NCI-H1694 (cell line): ENCODE measurements at places on chromosomes 4 and X.
A peak's percentile ranks its signal among the peaks of the same experiment; 100 is the strongest.

GRCh38 chrX:3548765-3549391 is 164.6 kb downstream of the PRKX start:
- DNase-seq, result peak; percentile 32

- DNase-seq, result no peak
Measured at GRCh38 chr4:148435654-148436406, 6.4 kb downstream of the NR3C2 start.

GRCh38 chrX:134426281-134426680 is 33.7 kb upstream of the HPRT1 start:
- no peak for DNase-seq

DNA sequence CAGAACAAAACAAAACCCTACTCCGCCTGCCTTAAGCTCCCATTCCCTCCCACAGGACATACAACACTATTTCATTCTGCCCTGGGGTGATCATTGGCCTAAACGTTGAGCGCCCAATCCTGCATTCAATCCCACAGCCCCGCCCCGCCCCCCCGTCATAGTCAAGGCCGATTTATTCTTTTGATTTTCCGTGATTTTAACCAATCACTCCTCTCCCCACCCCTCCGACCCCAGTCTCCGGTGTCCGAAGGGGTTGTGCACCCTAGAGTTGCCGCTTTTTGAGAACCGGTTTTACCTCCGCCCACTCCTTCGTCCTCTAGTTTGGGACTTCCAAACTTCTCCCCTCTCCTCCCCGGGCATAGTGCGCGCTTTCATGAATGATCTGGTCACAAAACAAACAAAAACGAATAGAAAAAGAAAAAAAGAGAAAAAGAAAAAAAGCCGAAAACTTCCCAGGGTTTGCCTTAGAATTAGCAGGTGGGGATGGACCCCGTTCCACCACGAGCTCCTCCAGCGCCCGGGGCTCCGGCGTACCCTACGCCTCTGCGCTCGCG is 446 bp upstream of the UBE2A start:
- DNase-seq, result no peak

GRCh38 chr4:173237152-173237551 is 68.5 kb downstream of the GALNT7 start:
- no peak for DNase-seq

DNA sequence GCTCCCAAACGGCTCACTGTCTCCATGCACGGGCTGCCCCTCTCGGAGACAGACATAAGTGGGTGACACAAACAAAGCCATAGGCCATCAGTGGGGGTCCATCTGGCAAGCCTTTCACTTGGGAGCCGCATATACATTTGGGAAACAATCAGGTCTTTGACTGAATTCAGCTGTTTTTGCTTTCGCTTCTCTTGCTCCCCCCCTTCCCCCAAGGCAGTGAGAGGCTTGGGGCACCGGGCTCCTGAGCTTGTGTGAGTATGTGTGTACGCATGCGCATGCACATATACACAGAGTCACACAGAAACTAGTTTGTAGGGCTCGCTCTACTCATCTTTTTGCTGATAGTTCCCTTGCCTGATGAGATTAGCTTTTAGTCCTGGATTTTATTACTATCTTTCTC is 284.4 kb downstream of the AFF2 start:
- no peak for DNase-seq

- DNase-seq, result no peak
Measured at GRCh38 chr4:73984736-73985527, 3.1 kb downstream of the PPBP start.

DNA sequence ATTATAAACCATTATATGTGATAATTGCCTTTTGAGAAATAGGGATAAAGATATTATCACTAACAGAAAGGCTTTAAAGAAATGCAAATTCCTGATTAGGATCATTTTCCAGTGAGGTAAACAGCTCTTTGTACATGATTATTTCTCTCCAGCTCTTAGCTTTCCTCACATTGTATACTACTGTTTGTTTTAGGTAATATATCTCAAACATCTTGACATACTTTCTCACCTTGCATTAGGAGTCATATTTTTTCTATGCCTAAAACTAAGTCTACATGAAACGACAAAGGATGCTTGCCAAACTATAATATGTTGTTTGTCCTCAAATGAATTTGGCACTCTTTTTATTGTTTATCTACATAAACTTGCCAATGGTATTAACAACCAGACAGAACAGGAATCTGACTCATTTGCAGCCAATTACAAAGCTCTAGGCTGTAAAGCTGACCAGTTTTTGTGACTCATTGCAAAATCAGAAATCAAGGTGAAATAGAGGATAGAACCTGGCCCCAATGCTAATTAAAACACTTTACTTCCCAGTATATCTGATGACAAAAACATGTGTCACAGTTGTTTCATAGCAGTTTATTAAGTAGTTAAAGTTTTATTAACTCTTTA is 107.0 kb downstream of the IQCM start:
- DNase-seq, result no peak

DNA sequence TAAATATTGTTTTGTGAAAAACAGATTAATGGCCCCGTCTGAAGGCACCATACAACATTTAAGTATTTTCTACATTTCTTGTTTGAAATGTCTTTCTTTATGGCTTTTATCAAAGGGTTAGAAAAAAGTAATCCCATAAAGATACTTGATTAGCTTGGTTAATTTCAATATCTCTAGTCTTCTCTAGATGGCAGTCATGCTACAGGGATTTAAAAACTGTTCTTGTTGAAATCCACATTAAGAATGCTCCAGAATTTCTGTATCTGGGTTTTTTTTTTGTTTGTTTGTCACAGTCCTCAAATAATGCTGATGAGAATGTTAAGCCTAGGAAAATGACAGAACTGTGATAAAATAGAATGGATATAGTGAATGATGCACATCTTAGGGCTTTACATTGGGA is 109.0 kb upstream of the AADAT start:
- no peak for DNase-seq

DNA sequence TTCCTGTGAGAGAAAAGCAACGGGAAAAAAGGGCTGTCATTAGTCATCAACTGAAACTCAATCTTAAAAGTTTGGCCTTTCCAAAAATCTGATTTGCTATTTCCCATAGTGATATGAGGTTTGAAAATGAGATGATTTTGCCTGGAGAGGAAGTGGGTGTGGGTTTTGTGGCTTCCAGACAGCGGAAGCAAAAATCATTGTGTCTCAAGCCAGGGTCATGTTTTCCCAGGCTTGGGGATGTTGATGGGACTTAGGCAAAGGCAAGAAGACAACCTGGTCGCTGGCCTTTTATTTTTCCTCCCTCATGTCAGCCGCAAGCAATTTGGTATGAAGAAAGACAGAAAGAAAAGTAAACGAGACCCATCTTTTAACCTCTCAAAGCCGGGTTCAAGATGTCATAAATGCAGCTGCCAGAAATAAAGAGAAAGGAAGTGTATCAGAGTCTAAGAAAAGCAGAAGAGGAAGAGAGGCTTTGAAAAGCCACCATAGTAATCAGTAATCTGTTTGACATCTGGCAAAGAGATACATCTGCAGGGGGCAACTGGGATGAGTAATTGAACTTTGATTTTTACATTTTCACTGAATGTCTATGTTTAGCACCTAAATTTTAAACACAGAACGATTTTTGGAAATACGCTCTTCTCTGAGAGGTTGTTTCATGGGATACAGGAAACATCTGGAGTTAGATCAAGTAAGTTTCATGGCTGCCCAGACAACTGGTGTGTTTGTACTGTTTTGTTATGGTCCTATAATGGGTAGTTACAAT is 521.6 kb upstream of the SLIT2 start:
- no peak for DNase-seq

DNA sequence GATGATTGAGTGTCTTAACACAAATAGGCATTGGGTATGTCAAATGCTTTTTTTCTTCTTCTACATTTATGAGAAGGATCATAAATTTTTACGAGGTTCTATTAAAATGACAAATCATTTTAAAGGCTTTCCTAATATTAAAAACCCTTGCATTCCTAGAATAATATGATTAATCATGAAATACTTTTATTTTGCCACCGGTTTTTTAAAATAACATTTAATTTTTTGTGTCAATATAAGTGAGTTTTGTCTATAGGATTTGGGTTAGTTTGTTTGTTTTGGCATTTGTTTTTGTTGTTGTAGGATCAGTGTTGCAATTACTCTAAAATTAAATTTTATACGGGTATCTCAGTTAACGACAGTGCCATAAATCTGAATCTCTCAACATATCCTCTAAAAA is 169.7 kb upstream of the STK26 start:
- DNase-seq, result no peak

DNA sequence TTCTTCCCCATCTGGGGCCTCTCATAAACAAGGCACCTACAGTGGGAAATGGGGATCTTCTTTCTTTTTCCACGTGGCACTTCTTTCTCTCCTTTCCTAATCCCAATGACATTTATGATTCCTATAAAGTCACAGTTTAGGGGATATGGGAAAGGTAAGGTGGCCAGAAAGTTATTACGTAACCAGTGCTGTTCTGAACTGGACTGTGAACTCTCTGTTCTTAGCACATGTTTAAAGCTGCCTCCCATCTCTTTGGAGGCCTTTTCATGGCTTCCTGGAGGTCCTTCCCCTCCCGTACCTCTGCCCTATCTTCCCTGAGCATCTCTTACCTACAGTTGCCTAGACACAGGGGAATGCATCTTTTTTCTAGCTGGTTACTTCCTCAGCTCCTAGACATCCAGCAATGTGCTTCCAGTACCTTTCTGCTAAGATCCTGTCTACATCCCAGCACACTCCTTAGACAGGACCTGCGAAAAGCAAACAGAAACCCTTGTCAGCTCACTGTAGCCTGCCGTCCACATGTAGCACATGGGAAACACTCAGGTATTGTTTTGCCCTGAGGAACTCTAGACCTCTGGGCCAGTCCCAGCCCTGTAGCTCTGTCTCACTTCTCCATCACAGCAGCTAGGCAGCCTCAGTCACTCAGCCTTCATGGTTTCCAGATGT is 195.4 kb downstream of the NWD2 start:
- DNase-seq, result no peak

DNA sequence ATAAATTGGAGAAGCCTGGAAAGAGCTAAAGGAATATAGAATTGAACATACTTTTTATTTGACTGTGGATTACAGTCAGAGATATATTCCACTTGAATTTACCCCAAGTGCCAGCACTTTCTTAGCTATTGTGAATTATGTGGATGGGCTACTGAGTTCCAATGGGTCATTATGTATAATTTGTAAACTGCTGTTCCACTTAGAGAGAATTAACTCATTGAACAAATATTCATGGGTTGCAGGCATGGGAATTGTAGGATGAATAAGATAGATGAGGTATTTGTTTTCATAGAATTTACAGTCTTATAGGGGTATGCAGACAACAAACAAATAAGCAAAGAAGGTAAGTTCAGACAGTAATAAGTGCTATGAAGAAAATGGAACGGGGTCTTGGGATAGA is 195.7 kb downstream of the SHROOM3 start:
- no peak for DNase-seq

- no peak for DNase-seq
Measured at GRCh38 chr4:13478707-13479106, 5.4 kb downstream of the RAB28 start.

- DNase-seq, result no peak
Measured at GRCh38 chrX:117743469-117744251, 372.9 kb downstream of the KLHL13 start.

- no peak for DNase-seq
Measured at GRCh38 chrX:135688137-135688536, 25.3 kb upstream of the CT45A1 start.

- DNase-seq, result no peak
Measured at GRCh38 chrX:113059714-113060113, 219.1 kb upstream of the AMOT start.

- no peak for DNase-seq
Measured at GRCh38 chr4:170079981-170080380, 9.8 kb downstream of the AADAT start.

DNA sequence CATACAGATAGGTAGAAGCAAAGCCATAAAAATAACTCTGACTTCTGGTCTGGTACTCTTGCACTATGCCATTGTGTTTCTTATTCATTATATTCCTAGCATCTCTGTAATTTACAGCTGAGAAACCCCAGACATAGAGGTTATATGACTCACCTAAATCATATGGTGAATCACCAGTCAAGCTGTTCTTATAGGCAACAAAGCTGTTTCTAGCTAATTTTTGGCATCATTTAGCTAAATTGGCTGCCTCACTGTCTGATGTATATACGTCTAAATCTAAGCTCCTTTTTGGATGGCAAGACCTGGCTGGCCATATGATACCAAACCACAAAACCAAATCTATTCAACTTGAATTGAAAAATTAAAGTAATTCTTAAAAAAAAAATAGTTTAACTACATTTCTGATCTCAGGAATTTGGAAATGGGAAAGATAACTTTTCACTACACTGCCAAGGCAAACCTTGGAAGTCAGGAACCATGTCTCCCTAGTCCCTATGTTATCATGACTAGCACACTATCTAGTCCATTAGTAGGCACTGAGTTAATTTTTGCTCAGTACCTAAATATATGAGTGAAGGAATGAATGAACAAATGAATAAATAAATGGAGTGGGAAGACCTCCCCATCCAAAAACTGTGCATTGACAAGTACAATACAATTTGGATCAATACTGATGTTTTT is 41.3 kb upstream of the STAG2 start:
- peak; percentile 90 for DNase-seq

DNA sequence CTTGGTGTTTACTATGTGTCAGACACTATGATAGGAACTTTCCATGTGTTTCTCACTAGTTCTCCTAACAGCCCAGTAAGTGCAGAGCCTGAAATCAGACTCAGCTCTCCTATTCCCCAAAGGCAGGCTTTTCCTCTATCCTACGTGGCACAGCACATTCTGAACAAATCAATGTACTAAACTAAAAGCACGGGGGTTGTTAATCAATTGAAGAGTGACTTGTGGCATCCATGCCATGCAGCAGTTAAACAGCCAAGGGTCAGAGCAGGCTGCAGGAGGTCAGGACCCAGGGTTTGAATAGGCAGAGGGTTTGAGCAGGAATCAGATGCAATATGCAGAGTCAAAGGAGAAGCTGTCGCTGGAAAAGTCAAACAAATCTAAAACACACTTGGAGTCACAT is 289.7 kb upstream of the LDB2 start:
- no peak for DNase-seq

GRCh38 chrX:57417827-57418226 is 131.3 kb downstream of the FAAH2 start:
- DNase-seq, result no peak

- no peak for DNase-seq
Measured at GRCh38 chrX:130174045-130174704, 2.4 kb downstream of the RAB33A start.

- no peak for DNase-seq
Measured at GRCh38 chr4:127141856-127142255, 490.9 kb upstream of the INTU start.

- DNase-seq, result no peak
Measured at GRCh38 chrX:104288269-104288668, 33.5 kb upstream of the ESX1 start.

GRCh38 chr4:87584222-87584908 is 24.0 kb upstream of the DSPP start:
- no peak for DNase-seq

GRCh38 chr4:188444500-188444899 is 305.3 kb downstream of the TRIML1 start:
- no peak for DNase-seq
